ENCODE measurements at places on chromosomes 12 and 14. TPM values are rescaled to one million over a fixed set of nuclear protein-coding genes. Genes with fewer than 3 reads are reported as not detected.

DNA sequence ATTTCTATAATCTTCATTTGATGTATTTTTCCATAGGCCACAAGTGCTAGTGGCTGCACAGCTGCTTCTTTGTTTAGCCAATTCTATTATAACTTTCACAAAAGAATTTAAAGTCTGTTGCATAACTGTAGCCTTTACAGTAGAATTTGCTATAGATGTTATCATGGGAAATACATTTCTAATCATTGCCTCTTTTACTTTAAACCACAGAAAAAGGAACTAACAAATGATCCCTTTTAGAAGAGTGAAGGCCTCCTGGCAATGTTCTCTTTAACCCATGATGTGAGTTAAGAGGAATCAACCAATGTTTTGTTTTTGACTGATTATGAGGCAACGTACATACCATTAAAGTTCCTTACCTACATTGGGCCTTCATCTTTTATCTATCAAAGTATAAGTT lies 68.8 kb downstream of the RPL10L start:
- no peak for DNase-seq

- DNase-seq = no peak
These were observed 25.4 kb downstream of the DHRS2 start for GRCh38 chr14:23661542-23661941.

GRCh38 chr14:26304056-26304455 lies 293.8 kb downstream of the NOVA1 start:
- DNase-seq = no peak

DNA sequence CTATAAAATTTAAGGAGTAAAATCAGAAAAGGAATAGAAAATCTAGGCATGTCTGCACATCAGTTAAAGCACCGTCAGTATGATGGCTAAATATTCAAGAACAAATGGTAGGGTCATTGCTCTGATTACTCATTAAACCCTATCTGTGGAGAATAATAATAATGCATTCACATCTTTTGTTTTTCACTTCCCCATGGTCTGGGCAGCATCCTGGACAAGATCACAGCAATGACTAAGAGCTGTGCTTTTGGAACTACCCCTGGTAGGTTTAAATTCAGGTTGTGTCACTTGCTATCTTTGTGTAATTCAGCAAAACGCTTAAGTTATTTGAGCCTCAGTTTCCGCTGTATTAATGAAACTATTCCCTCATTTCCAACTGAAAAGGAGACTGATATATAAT lies 33.1 kb downstream of the C12orf42 start:
- no peak for DNase-seq

- DNase-seq = no peak
These were observed 1.5 kb upstream of the KRT6A start for GRCh38 chr12:52494518-52494917.

GRCh38 chr12:116392061-116392460 lies 114.6 kb upstream of the MED13L start:
- no peak for DNase-seq

- DNase-seq = no peak
These were observed 10.1 kb downstream of the ZFYVE26 start for GRCh38 chr14:67806246-67806645.

GRCh38 chr12:74663958-74664357 lies 126.3 kb downstream of the ATXN7L3B start:
- no peak for DNase-seq

GRCh38 chr14:26996246-26996645 lies 398.4 kb upstream of the NOVA1 start:
- no peak for DNase-seq

DNA sequence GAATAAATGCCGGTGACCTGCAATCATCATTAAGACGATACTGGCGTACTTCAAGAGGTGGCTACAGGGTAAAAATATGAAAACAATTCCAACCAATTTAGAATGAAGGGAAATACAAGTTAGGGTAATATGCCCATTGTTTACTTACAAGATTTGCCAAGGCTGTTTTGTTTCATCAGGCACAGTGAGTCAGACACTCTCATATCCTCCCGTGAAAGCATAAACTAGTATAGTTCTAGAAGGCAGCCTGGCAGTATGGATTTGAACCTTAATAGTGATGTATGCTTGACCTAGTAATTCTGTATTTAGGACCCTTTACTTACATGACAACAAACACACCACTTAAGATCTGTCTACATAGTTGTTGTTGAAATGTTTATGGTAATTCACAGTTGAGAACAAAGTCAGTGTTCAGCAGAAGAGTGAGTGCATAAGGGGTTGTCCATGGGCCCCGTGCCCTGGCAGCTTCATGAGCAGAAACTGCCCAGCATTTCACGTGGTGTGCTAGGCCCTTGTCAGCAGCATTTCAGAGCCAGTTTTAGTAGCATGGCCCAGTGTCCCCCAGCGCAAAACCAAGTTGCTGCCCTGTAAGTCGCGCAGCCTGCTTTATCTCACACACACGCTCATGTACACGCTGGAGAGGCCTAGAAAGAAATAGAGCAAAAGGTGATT lies 80.8 kb downstream of the EP400 start:
- DNase-seq = no peak

The SLC25A47 gene
- polyA plus RNA-seq = 128 TPM

The CEBPE gene
- not detected for polyA plus RNA-seq

The CBX5 gene
- 4.4 TPM for polyA plus RNA-seq

The CDK2 gene
- 5.1 TPM for polyA plus RNA-seq

The STAC3 gene
- 0.19 TPM for polyA plus RNA-seq

The PTPN6 gene
- polyA plus RNA-seq = 15.2 TPM

The PHETA1 gene
- 2.5 TPM for polyA plus RNA-seq
